Renal pelvis (tissue), 12 donors: ENCODE measurements at places on chromosomes 4 and X. TPM values are rescaled to one million over a fixed set of nuclear protein-coding genes. Genes with fewer than 3 reads are reported as not detected.

The KLF3 gene
- 58.9 TPM for polyA plus RNA-seq

The UTP14A gene
- 27.0 TPM for polyA plus RNA-seq

The ZNF711 gene
- 74.8 TPM for polyA plus RNA-seq

The MAGEA2B gene
- polyA plus RNA-seq = not detected

The AADAT gene
- polyA plus RNA-seq = 31.5 TPM

The PDHA1 gene
- 271 TPM for polyA plus RNA-seq

The SMIM10L2A gene
- polyA plus RNA-seq = 11.7 TPM

The USP17L22 gene
- polyA plus RNA-seq = not detected

The CEP44 gene
- polyA plus RNA-seq = 27.0 TPM
